ENCODE measurements at places on chromosomes 5 and 9. TPM values are rescaled to one million over a fixed set of nuclear protein-coding genes. Genes with fewer than 3 reads are reported as not detected.

- H3K27ac ChIP-seq, result no peak overlapping the region
- H3K4me1 ChIP-seq, result no peaks in the 10 kb centered on the region
- DNase-seq, result no peak
- H3K27me3 ChIP-seq, result no peaks in the 10 kb centered on the region
- no peaks in the 10 kb centered on the region for H3K36me3 ChIP-seq
- H3K4me3 ChIP-seq, result no peak overlapping the region
These were observed 144.1 kb downstream of the PIK3R1 start for GRCh38 chr5:68359699-68360098.

The PCA3 gene
- not detected for total RNA-seq

The WNT8A gene
- total RNA-seq, result not detected

DNA sequence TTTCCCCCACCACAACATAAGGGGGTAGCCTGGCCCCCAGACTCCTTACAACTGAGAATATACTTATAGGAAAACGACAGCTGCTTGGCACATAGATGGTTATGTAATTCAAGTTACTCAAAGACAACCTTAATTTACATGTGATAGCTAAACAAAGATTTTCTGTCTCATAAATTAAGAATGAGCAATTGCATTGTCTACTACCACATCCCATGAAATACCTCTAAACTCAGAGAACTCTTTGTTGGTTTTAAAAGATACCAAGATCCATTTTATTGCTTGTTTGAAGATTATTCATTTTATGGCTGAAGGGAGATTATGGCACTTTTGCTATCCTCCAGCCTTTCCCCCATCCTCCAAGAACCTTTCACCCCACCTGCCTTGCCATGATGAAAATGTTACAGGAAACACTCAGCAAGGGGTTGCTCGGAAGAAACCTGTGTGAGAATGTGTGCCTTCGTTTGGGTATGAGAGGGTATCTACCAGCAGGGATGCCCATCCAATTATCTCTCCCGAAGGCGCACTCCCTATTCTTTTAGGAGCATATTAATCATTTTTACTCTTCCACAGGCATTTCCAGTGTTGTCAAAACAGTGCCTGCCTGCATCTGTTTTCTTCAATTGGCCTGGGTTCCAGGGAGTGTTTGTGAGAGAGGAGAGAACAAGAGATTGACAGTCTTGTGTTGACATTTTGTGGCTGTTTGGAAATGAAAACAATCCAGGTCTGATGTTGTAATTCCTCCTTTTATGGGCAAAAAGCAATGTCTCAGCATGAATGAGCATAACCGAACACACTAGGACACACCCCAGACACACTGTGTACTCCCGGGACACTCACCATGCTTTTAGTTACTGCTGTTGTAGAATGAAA, 208.0 kb upstream of the ANKRD55 start:
- no peaks in the 10 kb centered on the region for H3K27me3 ChIP-seq
- H3K27ac ChIP-seq, result no peak overlapping the region
- H3K4me3 ChIP-seq, result no peak overlapping the region

The GPR151 gene
- not detected for total RNA-seq

The BTNL9 gene
- 30.6 TPM for total RNA-seq

Measured in esophagus muscularis mucosa (tissue), 4 donors.